ENCODE measurements at places on chromosomes 11 and 22. TPM values are rescaled to one million over a fixed set of nuclear protein-coding genes. Genes with fewer than 3 reads are reported as not detected.

DNA sequence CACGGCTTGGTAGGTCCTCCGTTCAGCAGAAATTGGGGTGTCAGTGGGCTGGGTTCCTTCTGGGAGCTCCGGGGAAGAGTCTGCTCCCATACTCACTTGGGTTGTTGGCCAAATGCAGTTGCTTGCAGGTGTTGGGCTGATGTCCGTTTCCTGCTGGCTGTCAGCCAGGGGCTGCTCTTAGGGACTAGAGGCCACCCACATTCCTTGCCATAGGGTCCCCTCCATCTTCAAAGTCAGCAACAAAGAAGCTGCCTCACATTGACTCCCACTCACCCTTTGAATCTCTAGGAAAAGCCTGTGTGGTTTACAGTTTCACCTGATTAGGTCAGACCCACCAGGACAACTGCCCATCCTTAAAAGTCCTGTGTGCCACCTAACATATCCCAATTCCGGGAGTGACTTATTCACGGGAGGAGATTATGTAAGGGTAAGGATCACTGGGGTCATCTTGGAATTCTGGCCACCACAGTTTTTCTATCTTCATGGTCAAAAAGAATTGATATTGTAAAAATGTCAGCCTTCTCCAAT is 43.0 kb downstream of the TPCN2 start:
- DNase-seq, result no peak

Gene HBE1
- total RNA-seq, result 0.81 TPM

Gene HPX
- total RNA-seq, result 3.9 TPM

Gene CECR2
- 105 TPM for total RNA-seq

- DNase-seq, result no peak
Measured at GRCh38 chr22:38049812-38050619, 7.2 kb upstream of the PICK1 start.

DNA sequence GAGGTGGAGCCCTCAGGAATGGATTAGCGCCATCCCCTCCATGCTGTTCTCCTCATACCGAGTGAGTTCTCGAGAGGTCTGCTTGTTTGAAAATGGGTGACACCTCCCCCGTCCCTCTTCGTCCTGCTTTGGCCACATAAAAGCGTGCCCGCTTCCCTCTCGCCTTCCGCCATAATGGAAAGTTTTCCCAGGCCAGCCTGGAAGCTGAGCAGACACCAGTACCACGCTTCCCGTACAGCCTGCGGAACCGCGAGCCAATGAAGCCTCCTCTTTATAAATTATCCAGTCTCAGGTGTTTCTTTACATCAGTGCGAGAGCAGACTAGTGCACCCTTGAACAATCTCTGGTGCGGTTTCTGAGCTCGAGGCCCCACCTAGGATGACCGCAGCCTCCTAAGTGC is 12.8 kb downstream of the ALG12 start:
- peak; percentile 37 for DNase-seq

- peak; percentile 90 for DNase-seq
Measured at GRCh38 chr11:128905345-128906184, 14.4 kb downstream of the KCNJ5 start.

- no peak for DNase-seq
Measured at GRCh38 chr11:92653454-92653853, 316.0 kb upstream of the MTNR1B start.

- DNase-seq, result no peak
Measured at GRCh38 chr11:92332986-92333385, 108.4 kb downstream of the FAT3 start.

Gene IZUMO1R
- not detected for total RNA-seq

DNA sequence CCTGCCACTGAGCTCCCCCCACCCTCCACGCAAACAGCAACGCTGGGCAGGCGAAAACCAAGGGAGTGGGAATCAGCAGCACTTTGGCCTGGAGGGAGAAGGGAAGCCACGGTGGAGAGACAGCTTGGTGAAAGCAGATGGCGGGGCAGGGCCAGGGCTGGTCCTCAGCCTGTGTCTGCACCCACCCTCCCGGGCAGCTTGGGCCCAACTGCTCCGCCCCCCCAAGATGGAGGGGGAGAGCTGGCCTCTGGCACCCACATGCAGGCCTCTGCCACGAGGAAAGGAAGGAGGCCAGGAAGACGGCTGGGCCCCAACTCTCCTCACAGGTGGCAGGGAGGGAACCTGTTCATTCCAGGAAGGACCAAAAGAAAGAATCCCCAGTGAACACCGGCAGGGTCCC is 17.8 kb downstream of the MAFF start:
- peak; percentile 64 for DNase-seq

- DNase-seq, result no peak
Measured at GRCh38 chr11:94806014-94806413, 37.9 kb downstream of the AMOTL1 start.

DNA sequence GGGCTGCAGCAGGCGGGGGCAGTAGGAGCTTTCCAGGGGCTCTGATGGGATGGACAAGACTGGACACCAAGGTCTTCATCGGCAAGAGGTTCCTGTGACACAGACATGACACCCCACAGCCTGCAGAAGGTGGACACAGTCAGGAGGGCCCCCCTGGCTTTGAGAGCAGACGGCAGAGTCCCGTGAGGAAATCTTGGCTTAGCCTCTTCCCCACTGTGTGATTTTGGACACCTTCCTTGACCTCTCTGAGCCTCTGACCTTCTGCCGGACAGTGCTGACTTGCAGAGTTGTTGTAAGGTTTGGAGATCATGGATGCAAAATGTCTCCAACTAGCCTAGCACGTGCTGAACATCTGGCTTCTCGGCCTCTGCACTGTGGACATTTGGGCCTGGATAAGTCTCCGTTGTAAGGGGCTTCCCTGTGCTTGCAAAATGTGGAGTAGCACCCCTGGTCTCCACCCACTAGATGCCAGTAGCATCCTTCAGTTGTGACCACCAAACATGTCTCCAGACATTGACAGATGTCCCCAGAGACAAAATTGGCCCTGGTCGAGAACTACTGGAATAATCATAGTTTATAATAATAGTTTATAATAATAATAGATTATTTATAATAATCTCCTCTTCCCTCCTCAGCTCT is 54.6 kb downstream of the MCM5 start:
- no peak for DNase-seq

GRCh38 chr11:113796663-113797259 is 17.2 kb downstream of the CLDN25 start:
- peak; percentile 48 for DNase-seq

Gene KRTAP5-10
- not detected for total RNA-seq

DNA sequence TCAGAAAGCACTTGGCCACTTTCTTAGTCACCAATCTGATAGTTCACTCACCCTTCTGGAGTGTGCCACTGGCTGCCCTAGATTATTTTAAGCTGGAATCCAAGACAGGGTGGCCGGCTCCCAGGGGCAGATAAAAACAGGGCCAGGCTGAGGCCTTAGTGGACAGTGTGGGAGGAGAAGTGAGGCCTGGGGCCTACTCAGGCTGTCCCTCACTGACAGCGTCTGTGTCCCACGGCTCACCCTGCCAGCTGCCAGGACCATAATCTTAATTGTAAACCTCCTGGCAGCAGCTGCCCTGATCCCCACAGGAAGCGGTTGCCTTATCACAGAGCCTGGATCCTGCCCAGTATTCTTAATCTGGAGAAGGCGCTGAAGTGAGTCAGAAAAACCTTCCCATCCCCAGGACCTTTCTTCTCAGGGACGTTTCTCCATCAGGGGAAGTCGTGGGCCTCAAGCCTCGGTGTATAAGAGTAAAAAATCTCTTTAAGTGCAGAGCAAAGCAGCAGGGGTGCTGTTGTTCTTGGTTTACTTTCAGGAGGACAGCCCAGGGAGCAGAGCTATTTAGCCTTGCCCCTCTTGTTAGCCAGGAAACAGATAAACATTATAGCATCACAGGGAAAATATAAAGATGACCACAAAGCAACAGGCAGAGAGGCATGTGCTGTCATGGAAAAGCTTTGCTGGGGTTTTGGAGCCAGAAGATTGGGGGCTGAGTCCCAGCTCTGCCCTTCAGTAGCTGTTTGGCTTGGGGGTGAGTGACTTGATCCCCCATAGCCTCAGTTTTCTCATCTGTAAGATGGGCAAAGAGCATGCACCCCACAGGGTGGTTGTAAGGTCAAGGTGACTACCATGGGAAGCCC is 39.6 kb downstream of the TSPAN18 start:
- peak; percentile 71 for DNase-seq

Gene MRPL49
- 53.9 TPM for total RNA-seq

- DNase-seq, result no peak
Measured at GRCh38 chr11:10518123-10518522, 22.9 kb downstream of the RNF141 start.

DNA sequence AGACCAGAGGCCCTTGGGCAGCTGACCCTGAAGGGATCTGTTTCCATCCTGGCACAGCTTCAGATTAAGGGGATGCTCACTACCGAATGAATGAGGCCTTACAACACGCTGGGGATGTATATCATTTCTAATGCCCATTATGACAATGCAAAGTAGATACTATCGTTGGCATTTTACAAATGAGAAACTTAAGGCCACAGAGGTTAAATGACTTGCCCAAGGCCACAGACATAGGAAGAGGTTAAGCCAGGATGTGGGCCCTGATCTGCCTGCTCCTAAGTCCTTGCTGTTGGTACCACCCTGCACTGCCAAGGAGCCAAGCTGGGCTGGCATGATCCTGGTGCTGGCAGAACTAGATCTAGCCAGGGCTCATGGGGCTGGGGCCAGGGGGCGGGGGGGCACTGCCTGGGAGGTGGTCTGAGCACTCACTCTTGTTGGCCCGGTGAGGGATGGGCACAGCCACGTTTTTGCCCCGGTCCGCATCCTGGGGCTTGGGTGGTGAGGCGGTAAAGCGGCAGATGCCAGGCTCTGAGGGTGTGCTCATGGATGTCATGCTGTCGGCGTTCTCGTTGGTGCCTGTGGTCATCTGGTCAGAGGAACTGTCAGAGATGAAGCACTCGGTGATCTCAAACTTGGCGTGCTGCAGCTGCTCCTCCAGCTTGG is 102.8 kb downstream of the CEP164 start:
- peak; percentile 35 for DNase-seq

GRCh38 chr22:28397306-28397705 is 282.3 kb downstream of the TTC28 start:
- no peak for DNase-seq

DNA sequence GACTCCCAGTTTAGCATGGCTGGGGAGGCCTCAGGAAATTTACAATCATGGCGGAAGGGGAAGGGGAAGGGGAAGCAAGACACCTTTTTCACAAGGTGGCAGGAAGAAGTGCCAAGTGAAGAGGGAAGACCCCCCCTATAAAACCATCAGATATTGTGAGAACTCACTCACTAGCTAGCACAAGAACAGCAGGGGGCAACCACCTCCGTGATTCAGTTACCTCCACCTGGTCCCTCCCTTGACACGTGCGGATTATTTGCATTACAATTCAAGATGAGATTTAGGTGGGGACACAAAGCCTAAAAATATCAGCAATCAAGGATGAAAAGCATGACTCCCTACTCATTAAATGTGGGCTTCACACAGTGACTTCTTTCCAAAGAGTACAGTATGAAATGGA is 155.0 kb upstream of the CCDC90B start:
- DNase-seq, result peak; percentile 57

DNA sequence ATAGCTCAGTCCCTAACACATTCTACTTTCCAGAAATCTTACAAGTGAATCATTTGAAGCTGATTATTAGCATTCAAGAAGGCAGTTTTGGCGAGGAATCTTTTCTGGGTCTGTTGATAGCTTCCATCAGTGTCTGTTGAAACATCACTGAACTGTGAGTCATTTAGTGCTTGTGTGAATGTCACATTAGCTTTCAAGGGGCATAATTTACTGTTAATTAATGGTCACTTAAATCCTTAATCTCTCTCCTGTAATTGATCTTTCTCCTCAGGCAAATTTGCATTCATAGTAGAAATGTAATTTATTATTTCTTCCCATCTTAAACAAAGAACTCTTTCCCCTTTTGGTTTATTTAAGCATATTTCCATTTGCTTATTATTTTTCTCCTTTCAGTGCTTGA is 2.6 kb downstream of the HTR3B start:
- DNase-seq, result peak; percentile 10

DNA sequence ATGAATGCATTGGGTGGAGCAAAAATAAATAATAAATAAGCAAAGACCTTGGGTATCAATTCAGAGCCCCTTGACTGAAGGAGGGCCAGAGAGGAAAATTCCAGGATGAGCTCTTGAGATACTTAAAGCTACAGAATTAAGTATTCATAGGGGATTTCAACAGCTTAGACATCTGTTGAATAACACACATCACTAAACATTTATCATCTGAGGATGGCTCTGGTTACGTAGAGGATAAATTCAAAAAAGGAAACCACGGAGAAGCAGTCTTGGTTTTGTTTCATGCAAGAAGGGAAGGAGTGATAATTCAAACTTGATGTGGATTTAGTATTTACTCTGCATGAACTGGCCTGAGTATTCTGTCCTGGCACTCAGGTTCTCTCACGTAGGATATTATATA is 29.8 kb downstream of the ARHGAP42 start:
- DNase-seq, result no peak

Gene EPS8L2
- total RNA-seq, result 22.8 TPM

GRCh38 chr11:7353100-7353499 is 101.4 kb downstream of the SYT9 start:
- peak; percentile 79 for DNase-seq

Gene RHOD
- 18.2 TPM for total RNA-seq

DNA sequence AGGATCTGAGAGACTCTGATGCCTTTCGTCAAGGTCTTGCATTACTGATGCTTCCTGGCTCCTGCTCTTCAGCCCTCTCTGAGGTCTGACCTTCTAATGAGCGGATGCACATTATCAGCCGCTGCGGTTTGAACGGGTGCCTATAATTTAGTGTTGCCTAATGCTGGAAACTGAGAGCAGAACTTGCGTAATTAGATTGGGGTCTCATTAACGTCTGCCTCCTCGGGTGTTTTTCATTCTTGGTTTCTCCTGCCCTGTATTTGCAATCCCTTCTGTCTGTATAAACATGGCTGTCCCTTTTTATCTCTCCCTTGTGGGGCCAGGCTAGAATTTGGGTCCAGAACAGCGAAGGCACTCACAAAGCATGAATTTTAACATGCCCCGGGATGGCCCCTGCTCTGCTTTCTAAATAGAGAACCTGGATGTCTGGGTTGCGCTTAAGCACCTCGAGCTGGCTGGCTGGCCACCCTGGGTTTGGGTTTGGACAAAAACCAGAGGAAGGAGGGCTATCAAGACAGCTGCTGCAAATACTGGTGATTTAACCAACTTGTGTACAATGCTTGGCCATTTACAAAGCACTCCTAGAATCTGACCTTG is 118.6 kb downstream of the TIMP3 start:
- DNase-seq, result no peak

DNA sequence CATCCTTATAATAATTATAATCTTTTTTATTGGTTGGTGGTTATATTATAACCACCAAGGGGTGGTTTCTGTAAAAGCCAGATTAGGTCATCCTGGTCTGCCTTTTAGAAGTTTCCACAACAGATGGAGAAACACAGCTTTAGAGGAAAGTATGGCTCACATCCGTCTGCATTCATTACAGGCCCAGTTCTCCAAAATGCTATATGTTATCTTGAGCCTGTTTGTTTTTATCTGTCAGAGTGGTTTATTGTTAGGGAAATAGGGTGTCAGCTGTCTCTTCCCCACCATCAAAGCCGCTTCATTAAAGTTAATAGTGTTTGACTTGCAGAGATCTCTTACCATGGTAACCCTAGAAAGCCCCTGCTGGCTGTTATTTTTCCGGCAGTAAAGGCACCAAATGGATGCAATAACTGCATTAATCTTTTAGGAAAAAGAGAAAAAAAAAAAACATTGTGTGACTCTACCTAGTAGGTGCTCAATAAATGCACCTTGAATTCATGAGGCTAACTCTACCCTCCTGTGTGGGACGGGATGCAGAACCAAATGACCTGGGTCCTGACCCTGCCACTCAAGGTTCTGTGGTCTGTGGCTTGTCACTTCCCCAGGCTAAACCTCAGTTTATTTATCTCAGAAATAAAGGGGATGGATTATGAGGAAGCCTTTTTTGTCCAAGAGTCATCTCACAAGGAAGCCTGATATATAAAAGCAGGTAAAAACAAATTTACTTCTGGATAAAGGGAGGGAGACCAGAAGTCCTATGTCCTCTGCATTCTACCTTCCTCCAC is 118.3 kb downstream of the WT1 start:
- no peak for DNase-seq
